ENCODE measurements at places on chromosomes 5 and 9. TPM values are rescaled to one million over a fixed set of nuclear protein-coding genes. Genes with fewer than 3 reads are reported as not detected.

DNA sequence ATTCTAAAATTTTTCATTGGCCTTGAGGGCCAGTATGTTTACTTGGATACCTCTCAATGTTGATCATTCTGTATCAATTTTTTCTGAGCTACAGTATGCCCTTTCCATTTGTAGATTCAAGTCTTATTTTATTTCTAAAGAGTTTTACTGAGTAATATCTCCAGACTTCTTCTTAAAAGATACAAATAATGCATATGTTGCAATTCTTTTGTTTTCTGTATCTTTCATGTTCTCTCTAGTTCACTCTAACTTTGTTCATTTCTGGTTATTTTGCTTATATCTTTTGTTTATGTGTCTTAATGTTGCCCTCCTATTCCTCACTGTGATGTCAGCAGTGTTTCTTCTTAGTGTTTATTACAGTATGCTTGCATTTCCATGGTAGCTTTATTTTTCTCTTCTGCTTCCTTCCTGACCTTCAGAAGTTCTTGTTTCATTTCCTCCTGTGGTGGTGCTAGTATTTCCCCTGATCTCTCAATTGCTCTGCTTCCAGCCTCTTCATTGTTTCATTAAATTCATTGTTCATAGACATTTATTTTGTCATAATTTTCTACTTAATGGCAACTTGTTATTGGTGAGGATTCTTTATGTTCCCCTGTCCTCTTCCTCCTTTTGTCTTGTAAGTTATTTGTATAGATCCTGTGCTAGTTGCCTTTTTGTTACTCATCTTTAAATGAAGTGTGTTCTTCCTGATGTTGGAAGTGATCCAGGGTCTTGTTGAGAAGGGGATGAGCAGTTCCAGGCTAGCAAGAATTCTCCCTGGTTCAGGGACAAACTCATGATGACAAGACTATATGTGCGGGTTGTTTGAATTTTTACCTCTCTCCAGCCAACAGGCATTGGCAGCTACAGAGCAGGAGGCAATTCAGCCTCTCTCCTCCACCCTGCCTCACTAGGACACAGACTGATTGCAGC is 160.8 kb downstream of the DEPDC1B start:
- no peak for DNase-seq

Gene STC2
- total RNA-seq = 0.69 TPM

- no peak for DNase-seq
Observed at GRCh38 chr5:149206524-149207141, 65.0 kb upstream of the AFAP1L1 start.

DNA sequence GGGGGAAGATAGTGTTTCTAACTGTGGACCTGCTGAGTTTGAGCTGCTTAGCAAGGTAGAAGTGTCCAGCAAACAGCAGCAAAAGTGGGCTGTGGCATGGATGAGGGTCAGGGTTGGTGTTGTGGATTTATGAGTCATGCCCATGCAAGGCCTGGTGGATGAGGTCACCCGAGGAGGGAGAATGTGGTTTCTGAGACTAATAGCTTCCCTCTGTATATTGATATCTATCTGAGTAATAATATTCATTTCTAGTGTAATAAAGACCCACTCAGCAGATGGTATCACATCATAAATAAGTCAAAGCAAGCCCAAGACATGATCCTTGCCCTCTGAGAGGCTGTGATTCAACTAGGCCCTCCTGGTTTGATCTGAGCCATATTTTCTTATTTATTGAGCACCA is 597.8 kb upstream of the CLINT1 start:
- no peak for DNase-seq

DNA sequence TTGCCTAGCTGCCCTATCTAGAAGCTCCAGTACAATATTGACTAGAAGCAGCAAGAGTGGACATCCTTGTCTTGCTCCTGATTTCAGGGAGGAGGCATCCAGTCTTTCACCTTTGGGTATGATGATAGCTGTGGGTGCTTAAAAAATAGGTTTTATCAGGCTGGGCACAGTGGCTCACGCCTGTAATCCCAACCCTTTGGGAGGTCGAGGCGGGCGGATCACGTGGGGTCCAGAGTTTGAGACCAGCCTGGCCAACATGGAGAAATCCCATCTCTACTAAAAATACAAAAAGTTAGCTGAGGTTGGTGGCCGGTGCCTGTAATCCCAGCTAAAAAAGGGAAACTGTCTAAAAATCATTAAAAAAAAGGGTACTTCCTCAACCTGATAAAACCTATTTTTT is 2.0 kb upstream of the CAMSAP1 start:
- DNase-seq = no peak

- DNase-seq = peak; percentile 15
Observed at GRCh38 chr5:137665678-137666460, 70.0 kb downstream of the KLHL3 start.

- DNase-seq = no peak
Observed at GRCh38 chr5:174324680-174325079, 279.2 kb downstream of the NSG2 start.

- DNase-seq = peak; percentile 42
Observed at GRCh38 chr9:15578714-15579113, 25.9 kb downstream of the CCDC171 start.

GRCh38 chr9:134568116-134568515 is 73.5 kb upstream of the COL5A1 start:
- no peak for DNase-seq

GRCh38 chr5:50574121-50574520 is 92.3 kb upstream of the PARP8 start:
- no peak for DNase-seq

Measured in skin of body (tissue), 3 donors.